ENCODE measurements at places on chromosomes 3 and 15.

DNA sequence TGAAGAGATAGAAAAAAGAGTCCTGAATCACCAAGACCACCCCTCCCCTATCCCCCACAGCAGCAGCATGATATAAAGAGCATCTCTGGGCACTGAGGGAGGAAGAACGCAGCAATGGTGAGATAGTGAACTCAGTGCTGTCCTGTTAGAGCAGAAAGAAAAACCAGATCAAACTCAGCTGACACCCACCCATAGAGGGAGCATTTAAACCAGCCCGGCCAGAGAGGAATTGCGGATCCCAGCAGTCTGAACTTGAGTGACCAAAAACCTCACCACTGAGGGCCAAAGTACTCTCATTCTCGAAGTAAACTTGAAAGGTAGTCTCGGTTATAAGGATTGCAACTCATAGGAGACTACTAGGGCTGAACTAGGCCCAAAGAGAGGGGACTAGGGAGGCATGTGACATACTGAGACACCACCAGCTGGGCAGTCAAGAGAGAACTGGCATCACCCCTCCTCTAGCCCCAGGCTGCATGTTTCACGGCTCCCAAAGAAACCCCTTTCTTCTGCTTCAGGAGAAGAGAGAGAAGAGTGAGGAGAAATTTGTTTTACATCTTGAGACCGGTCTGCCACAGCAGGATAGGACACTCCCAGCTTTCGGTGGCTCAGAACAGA, 39.2 kb upstream of the TGFBR2 start:
- no peak for DNase-seq

GRCh38 chr3:105235785-105236184, 130.9 kb upstream of the ALCAM start:
- DNase-seq: no peak

DNA sequence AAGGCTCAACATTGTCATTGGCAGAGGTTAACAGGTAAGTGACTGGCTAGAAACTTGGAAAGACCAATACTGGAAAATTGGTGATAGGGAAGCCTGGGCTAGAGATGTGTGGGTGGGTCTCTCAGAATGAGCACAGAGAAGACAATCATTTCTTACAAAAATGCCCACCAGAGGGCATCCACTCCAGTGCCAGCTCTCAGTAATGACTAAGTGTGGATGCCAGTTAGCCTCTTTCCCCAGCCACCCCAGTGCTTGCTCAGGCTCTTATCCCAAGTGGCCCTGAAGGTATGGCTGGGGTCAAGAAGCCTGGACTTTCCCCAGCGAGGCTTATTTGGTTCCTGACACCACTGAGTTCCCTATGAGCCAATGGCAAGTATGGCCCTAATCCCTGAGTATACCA, 115.9 kb upstream of the ST8SIA2 start:
- no peak for DNase-seq

DNA sequence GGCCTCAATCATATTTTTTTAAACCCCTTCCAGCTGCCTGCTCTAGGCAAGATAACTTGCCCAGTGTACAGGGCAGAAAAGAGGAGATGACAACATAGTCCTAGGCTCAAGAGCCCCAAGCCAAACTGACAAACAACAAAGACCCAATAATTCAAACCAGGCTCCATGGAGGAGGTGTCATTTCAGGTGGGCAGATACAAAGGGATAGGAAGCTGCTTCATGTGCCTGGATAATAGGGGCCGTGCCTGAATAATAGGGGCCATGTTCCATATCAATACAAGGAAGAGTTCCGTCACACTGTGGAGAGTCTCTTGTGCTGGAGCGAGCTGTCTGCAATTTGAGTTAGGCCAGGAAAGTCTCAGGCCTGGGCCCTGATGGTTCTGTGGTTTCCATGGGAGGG, 35.4 kb upstream of the TRIM71 start:
- no peak for DNase-seq

- no peak for DNase-seq
Measured at GRCh38 chr3:159028706-159029105, 226.9 kb downstream of the MFSD1 start.

DNA sequence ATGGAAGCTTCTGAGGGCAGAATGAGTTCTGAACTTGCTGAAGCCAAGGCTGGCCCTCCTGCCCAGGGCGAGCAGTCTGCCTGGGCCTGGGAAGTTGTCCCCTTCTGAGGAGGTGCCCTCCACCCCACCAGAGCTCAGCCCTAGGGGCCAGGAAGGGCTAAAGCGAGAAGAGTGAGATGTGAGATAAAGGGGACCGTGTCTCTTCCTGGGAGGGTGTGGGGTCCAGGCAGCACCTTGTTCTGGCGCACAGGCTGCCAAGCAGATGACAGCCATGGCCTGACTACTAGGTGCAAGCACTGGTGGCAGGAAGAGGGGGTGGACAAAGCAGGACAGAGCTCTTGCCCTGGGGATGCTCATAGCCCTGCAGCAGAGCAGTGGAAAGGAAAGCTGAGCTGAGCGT, 3.7 kb downstream of the PAK6 start:
- DNase-seq: no peak

- DNase-seq: no peak
Measured at GRCh38 chr3:36227980-36228379, 152.3 kb upstream of the STAC start.

DNA sequence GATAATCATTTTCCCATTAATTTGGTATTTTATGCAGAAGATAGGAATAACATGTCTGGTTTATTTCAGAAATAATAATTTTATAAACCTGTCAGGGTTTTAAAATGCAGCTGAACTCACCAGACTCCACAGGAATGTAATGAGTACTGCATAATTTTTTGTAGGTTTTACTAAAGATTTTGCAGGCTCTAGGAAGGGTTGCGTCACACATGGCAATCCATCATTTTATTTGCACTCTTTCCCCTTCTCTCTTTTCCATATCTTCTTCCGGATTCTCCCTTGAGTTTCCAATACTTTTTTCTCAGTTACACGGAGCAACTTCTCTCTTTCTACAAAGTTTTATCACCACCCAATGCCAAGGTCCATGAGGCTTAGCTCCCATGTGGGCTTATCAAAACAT, 234.7 kb downstream of the NFKBIZ start:
- no peak for DNase-seq

DNA sequence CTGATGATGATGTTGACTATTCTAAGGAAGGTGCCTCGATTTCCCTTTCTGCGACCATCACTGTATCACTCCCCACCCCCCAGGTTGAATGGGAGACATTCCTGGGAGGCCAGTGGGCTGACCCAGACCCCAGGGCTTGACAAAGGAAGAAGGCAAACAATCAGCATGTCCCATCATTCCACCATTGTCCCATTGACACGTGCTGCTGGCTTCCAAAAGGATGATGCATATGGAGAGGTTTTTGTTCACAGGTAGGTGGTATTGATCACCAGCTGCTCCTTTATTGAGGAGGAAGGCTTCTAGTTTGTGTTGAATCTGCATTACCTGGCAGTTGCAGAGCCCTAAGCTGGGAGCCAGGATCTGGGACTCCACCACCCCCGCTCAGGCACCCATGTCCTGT, 30.4 kb downstream of the RASGRF1 start:
- no peak for DNase-seq

DNA sequence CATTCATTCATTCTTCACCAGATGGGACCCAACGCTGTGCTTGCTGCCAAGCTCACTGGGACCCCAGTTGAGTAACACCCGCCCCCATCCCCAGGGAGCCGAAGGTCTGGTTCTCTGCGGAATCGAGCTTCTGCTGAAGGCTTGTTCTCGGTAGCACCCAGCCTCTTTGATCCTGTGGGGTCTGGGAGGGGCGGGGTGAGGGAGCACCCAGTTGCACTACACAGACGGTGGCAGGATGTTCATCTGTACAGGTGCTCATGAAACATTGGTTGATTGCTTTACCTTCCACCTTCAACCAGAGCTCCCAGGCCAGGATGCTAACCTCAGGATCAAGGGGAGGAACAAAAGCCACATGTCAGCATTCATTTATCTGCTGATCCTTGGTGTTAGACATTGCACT, 77.7 kb upstream of the RGMA start:
- DNase-seq: no peak

All from effector CD8-positive, alpha-beta T cell (primary cell).